ENCODE measurements at places on chromosomes 3 and 15. TPM values are rescaled to one million over a fixed set of nuclear protein-coding genes. Genes with fewer than 3 reads are reported as not detected.
A peak's percentile ranks its signal among the peaks of the same experiment; 100 is the strongest.

- peaks cover 15% of the 10 kb centered on the region for H3K4me1 ChIP-seq
- H3K27me3 ChIP-seq: no peaks in the 10 kb centered on the region
- H3K27ac ChIP-seq: no peak overlapping the region
- H3K36me3 ChIP-seq: peaks cover 2% of the 10 kb centered on the region
- no peak overlapping the region for H3K4me3 ChIP-seq
These were observed 92.8 kb upstream of the TGFBR2 start for GRCh38 chr3:30513374-30514152.

DNA sequence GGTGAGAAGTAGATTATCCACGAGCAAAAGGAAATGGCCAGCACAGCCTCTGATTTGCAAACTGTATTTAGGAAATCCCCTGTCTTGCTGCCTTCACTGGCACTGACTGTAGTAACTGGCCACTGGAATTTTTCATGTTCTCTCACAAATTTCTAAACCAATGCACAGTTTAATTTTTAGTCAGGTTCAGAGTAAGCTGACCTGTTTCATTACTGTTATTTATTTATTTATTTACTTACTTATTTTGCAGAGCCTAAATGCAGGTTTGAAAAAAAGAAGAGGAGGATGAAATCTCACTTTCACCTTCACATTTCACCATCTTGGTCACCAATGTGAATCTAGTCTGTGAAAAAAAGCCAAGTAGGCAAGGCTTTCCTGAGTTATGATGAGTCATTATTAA is 291.0 kb downstream of the PLOD2 start:
- no peaks in the 10 kb centered on the region for H3K4me1 ChIP-seq
- no peak overlapping the region for H3K27ac ChIP-seq
- no peaks in the 10 kb centered on the region for H3K27me3 ChIP-seq

GRCh38 chr3:1092771-1093170 is at the start of gene CNTN6:
CNTN6 (plus strand) TSS chr3:1093024; CDS start chr3:1148009, 54,985 bp downstream.
- no peaks in the 10 kb centered on the region for H3K27me3 ChIP-seq
- no peaks in the 10 kb centered on the region for H3K36me3 ChIP-seq
- H3K4me1 ChIP-seq: no peaks in the 10 kb centered on the region
- no peak for DNase-seq

DNA sequence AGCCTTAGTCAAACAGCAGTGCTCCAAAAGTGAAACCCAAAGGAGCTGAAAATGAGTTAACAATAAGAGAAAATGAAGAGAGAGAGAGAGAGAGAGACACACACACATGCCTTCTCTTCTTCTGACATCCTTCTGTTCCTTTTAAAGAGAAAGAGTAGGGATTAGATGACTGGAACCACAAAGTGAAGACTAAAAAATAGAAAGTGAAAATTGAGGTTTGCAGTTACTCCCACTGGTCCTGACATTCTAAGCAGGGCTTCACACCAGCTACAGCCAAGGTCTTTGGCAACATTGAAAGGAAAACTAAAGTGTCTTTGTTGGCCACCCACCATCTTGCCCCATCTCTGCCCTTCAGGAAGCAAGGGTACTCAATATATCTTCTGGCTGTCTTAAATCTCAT is 59.2 kb downstream of the USP50 start:
- peaks cover 60% of the 10 kb centered on the region for H3K36me3 ChIP-seq
- peak overlapping the region; percentile 29 for H3K27ac ChIP-seq
- H3K4me1 ChIP-seq: peaks cover 17% of the 10 kb centered on the region
- H3K4me3 ChIP-seq: no peak overlapping the region

DNA sequence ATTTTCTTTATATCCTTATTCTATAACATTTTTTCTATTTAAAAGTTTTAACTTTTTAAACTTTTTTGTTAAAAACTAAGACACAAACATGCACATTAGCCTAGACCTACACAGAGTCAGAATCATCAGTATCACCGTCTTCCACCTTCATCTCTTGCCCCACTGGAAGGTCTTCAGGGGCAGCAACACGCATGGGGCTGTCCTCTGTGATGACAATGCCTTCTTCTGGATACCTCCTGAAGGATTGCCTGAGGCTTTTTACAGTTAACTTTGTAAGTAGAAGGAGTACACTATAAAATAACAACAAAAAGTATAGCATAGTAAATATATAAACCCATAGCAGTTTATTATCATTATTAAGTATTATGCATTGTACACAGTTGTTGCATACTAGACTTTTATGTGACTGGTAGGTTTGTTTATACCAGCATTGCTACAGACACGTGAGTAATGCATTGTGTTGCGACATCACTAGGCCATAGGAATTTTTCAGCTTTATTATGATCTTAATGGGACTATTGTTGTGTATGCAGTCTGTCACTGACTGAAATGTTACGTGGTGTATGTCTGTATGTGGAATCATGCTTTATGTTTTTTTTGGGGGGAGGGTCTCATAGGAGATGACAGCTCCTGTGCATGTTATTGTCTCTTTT is 18.2 kb downstream of the ATP1B3 start:
- no peaks in the 10 kb centered on the region for H3K27me3 ChIP-seq
- no peak for DNase-seq
- H3K36me3 ChIP-seq: peaks cover 45% of the 10 kb centered on the region

DNA sequence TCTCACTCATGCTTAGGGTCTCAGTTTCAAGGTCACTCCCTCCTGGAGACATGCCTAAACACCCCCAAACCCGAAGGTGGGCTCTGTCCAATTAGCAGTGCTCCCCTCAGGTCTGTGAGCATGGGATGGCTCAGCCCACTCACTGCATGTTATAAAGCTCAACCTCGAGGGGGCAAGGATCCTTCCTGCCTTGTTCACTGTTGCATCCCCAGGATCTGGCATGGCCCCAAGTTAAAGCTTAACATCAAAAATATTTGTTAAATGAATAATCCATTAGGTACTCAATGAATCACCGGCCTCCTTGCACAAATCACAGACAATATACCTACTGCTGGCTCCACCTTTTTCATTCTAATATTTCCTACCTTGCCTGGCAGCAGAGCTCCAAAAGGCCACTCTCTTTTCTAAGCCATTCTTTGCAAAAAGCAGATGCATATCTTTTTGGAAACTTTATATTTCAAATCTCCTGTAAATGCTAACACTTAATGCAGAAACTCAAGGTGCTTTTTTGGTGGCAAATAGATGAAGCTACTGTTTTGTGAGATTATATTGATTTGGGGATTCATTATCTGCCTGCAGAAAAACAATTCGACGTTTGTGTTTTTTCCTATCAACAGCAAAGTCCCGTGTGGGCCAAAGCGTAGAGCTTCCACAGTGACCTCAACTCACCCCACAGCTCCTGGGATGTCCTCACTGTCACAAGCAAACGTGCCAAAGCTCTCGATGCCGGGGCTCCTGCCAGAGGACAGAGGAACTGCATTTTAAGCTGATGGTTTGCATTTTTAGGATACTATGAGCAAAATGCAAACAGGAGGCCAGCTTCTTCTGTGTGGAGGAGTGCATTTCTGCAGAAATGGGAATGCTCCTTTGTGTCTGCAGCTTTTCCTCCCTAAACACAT is 35.4 kb downstream of the PCOLCE2 start:
- no peaks in the 10 kb centered on the region for H3K4me1 ChIP-seq
- H3K27me3 ChIP-seq: peaks cover 15% of the 10 kb centered on the region
- no peak for DNase-seq
- no peak overlapping the region for H3K27ac ChIP-seq
- H3K4me3 ChIP-seq: no peak overlapping the region
- H3K36me3 ChIP-seq: no peaks in the 10 kb centered on the region

DNA sequence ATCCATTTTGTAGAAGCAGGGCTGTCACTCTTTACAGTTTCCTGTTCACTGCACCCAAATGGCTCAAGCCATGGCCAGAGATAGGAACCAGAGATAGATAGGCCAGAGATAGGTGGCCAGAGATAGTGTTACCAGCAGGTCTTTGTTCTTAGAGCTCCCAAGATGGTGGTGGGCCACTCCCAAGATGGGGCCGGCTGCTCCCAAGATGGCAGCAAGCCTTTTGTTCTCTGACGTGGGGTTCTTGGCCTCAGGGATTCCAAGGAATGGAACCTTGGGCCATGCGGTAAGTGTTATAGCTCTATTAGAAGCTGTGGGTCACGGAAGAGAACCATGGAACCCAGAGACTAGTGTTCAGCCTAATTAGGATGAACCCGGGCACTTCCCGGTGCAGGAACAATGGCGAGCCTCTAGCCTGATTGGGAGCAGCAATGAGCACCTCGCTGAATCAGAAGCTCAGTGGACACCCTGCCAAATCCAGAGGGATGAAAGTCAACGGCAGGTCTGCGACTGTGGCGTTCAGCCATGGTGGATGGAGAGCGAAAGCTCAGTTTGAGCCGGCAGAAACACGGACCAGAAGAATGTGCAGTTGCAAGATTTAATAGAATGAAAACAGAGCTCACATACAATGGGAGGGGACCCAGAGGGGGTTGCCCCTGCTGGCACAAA is 45.0 kb upstream of the CD96 start:
- DNase-seq: no peak
- H3K27ac ChIP-seq: no peak overlapping the region
- H3K4me3 ChIP-seq: no peak overlapping the region

Gene ITGA11
- total RNA-seq: not detected

Gene CNOT10
- 55.4 TPM for total RNA-seq

Gene RHCG
- not detected for total RNA-seq

Gene CCDC71
- total RNA-seq: 23.5 TPM

Measured in activated CD8-positive, alpha-beta memory T cell treated with anti-CD3 and anti-CD28 coated beads, Interleukin-2, amount 10 ng/mL, durations not matched to agents 7 days and 5 days (primary cell).